ENCODE measurements at places on chromosomes 16 and 17. TPM values are rescaled to one million over a fixed set of nuclear protein-coding genes. Genes with fewer than 3 reads are reported as not detected.
A peak's percentile ranks its signal among the peaks of the same experiment; 100 is the strongest.

GDPD1 gene
- 3.4 TPM for total RNA-seq

NDRG4 gene
- total RNA-seq = 8.1 TPM

- no peak for DNase-seq
These were observed 183.8 kb upstream of the AXIN2 start for GRCh38 chr17:65745241-65745640.

DNA sequence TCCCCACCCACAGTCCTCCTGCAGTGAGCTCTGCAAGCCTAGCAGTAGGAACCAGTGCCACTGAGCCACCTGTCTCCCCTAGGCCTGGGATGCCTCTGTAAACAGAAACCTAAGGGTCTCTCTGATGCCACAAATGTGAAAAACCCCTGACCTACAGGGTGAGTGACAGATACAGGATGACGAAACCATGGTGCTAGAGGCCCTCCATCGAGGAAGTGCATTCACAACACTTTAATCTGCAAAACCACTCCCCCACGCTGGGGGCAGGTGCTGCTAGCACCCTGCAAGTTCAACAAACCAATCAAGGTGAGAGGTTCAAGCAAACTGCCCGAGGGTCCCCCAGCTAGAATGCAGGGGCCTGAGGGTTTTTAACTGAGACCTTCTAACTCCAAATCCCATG lies 59.5 kb downstream of the CDYL2 start:
- DNase-seq = no peak

GRCh38 chr17:19411631-19412030 lies 599 bp downstream of the RNF112 start:
- no peak for DNase-seq

DNA sequence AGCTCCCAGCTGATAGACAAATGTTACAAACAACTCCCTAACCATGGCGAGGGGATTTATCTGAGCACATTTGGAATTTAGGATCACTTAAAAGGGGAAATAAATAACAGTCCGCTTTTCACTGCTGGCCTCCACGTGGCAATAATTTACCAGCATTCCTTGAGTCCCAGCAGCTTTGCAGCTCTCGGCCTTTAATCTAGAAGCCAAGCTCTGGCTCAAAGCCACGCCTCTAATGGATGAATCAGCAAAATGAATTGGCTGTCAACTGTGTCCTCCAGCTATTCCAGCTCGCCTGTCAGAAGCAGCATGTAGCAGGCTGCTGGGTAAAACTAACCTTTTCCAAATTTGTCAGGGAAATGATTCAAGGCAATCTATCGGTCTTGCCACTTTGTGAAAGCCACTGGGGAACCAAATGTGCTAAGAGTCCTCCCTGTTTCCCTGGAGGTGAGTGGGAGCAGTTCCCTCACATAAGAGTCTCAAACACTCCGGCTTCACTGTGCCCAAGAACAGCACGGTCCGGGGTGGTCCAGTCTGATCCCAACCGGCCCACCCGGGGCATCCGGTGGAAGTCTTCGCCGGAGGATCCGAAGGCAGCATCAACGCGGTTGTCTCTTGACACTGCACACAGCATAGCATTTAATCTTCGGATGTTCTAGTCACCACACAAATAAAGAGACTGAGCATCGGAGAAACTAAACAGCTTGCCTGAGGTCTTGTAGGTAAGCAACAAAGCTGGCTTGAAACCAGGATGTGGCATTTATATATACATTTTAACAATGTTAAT lies 143.3 kb downstream of the PARN start:
- DNase-seq = peak; percentile 29

- peak; percentile 13 for DNase-seq
These were observed 913 bp upstream of the PRR14 start for GRCh38 chr16:30649725-30650368.

DNA sequence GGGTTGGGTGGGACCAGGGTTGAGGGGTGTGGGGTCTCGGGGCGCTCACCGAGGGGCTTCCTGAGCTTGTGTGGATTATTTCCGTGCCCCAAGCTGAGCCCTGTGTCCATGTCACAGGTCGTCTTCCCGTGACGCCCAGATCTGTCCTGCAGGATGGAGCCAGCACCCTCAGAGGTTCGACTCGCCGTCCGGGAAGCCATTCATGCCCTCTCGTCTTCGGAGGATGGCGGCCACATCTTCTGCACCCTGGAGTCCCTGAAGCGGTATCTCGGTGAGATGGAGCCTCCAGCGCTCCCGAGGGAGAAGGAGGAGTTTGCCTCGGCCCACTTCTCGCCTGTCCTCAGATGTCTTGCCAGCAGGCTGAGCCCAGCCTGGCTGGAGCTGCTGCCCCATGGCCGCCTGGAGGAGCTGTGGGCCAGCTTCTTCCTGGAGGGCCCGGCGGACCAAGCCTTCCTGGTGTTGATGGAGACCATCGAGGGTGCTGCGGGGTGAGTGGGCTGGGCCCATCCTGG lies 1.0 kb downstream of the TELO2 start:
- no peak for DNase-seq

DNA sequence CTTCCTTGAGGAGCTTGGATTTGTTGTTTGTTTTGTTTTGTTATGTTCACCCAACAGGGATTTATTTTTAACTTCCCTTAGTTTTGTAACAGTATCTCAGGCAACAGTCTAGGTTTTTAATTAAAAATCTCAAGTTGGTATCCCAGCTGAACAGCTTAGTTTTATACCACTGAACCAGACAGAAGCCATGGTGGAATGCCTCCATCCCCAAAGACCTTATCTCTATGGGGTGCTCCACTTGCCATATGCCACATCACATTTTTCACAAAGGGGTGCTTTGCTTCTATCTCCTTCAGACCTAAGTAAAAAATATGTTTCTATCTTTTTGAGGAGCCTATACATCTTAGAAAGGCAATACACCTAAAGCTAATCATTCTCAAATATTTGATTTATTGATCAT lies 715.8 kb upstream of the KIF2B start:
- no peak for DNase-seq

- no peak for DNase-seq
These were observed 56.7 kb downstream of the TANGO6 start for GRCh38 chr16:68900009-68900408.

- no peak for DNase-seq
These were observed 109.9 kb downstream of the VPS53 start for GRCh38 chr17:604765-605164.

DNA sequence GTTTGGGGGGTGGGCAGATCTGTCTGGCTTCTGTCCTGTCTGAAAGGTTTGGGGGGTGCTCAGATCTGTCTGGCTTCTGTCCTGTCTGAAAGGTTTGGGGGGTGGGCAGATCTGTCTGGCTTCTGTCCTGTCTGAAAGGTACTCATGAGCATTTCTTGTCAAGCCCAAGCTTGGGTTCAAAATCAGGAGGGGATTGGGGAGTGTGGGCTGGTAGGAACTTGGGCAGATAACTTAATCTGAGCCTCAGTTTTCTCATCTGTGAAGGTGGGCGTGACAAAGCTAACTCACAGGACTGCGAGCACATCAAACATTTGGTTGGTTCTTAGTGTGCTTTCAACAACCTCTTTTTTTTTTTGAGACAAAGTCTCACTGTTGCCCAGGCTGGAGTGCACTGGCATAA lies 35.2 kb downstream of the HAPSTR1 start:
- no peak for DNase-seq

DNA sequence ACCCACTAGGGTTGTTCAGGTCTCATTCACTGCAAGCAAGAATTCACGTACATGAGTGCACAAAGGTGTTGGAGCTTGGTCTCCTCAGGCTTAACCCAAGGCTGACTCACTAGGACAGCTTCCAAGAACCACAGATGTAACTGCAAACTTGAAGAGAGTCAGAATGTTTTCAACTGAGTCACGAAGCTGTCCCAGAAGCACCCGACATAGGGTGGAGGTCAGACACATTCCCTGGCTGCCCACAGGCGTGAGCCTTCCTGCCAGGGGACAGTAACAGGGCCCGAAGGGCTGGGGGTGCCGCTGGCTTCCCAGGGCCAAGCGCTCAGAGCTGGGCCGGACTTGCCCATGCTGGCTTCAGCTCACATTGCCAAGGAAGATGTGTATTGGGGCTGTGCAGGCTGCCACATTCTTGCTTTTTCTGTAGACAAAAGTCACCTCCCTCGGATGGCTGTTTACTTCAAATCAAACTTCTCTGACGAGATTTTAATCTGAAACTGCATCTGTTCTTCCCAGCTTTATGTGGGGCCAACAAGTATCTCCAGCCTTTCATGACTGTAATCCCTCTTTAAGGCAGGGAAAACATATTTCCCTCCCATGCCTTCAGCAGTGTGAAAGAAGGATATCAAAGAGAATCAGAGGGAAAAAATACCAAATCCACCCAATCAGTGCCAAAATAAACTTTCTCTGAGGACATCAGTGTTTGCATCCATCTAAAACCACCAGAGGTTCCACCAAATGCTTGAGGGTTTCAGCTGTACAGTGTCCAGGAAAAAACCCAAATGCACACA lies 14.3 kb downstream of the CMTM3 start:
- no peak for DNase-seq

DNA sequence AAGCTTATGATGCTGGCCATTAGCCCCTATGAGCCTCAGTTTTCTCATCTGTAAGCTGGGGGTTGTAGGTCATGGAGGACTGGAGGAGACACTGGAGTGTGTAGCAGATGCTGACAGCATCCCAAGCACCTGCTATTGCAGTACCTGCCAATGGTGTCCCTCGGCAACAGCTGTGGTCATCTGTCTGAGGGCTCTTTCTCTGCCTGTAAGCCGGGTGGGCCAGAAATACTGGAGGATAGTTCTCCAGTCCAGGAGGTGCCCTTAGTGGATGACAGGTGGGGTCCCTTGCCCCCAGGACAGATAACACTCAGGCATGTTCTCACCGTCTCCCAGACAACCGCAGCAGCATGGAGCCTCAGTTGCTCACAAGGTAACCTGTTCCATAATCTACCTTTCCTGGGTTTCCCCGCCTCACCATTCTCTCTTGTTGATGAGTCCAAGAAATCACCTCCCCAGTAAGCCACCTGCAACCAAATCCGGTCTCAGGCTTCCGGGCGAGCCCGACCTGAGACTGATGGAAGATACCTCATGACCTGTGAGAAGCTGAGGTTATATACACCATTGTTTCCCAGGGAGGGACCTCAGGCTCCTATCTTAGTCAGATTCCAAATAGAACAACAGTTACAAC lies 23.8 kb downstream of the NLRP1 start:
- no peak for DNase-seq
